ENCODE measurements at places on chromosomes 2 and 18.

DNA sequence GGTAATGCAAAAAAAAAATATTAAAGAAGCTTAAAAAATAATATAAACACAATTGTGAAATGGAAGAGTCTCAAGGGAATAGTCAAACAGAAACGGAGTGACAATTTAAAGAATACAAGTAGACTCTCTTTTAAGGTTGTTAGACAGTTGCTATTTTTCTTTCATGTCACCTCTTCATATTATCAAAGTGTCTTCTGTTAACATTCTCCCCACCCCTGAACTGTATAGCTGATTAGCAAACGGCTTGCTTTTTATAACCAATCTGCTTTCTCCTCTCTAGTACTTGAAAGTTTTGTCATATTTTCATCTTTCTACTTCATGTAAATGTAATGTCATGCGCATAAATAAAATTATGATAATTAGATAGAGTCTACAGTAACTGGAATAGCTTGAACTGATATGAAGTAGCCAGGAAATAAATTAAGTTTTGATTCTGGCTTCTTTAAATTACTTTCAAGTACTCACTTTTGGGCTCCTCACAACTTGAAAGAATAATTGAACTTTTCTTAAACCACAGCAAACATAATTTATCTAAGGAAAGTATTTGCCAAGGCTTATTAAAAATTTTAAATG, 37.0 kb downstream of the BARD1 start:
- DNase-seq = no peak

GRCh38 chr2:47945046-47945781, 38.9 kb upstream of the FBXO11 start:
- no peak for DNase-seq

- DNase-seq = no peak
Measured at GRCh38 chr2:64023485-64024258, 4.4 kb upstream of the VPS54 start.

DNA sequence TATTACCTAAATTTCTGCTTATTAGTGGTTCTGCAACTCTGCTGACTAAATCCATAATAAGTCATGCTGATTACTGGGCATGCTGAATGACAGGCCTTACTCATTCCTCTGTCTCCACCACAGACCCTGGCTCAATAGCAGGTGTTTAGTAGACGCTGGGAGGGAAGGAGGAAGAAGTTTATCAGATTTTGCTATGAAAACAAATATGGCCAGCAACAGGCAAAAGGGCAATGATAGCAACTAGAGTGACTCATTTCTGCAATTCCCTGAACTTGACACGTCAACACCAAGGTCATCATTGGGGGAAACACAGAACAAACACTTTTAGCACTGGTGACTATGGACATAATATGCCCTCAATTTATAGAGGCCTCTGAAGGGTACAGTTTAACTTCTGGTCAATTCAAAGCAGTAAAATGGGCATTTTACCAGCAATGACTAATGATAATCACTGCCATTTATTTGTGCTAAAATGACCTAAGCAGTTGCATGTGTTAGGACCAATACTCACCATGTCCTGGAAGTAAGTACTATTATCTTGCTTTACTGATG, 35.2 kb downstream of the TMEM163 start:
- no peak for DNase-seq

- DNase-seq = no peak
Measured at GRCh38 chr18:75205514-75206132, 3.3 kb downstream of the PTGR3 start.

GRCh38 chr2:1563943-1564891, 151.0 kb downstream of the TPO start:
- no peak for DNase-seq

- DNase-seq = no peak
Measured at GRCh38 chr2:38029512-38029911, 46.4 kb downstream of the CYP1B1 start.

GRCh38 chr2:105379741-105380186, 19.1 kb downstream of the FHL2 start:
- DNase-seq = no peak

- no peak for DNase-seq
Measured at GRCh38 chr2:239601201-239601851, 200.5 kb upstream of the HDAC4 start.

DNA sequence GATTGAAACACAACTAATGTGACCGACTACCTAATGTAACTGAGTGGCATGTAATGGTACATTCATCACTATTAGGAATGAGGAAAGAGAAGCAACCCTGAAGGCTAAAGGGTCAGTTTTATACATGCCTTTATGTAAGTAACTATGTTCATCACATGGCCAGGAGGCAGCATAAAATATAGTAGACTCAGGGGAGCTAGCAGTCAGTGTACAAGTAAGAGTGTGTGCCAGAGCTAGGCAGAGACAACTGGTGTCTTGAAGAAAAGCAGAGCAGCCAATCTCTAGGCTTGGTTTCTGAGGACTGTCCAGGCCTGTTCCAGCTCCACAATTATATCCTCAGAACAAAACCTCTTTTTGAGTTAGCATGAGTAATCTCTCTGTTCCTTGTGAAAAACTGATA, 18.1 kb downstream of the SMAD2 start:
- DNase-seq = no peak

DNA sequence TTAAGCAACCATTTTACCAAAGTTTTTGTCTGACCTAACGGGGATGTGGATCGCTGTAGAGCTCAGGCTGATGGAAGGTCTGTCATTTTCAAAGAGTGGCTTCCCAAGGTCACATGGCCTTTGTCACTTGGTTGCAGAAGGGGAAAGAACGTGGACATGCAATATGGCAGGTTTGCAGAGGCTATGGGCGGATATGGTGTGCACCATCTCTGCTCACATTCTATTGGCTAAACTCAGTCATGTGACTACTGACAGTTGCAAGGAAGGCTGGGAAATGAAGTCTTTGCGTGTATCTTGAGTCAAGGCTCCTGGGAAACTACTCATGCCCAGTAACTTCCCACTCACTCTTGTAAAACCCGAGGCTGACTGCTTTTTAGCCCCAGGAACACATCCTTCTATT, 96.8 kb downstream of the ST6GAL2 start:
- DNase-seq = no peak

Measured in stimulated activated CD8-positive, alpha-beta memory T cell treated with anti-CD3 and anti-CD28 coated beads, Interleukin-12 subunit alpha, Interleukin-12 subunit beta, amount 100 ng/mL, for 4 hours (primary cell).